ENCODE measurements at places on chromosomes 7 and 10. TPM values are rescaled to one million over a fixed set of nuclear protein-coding genes. Genes with fewer than 3 reads are reported as not detected.

Gene LIPK
- not detected for total RNA-seq

Gene MACROH2A2
- 3.5 TPM for total RNA-seq

Gene CCL26
- total RNA-seq, result 1.9 TPM

GRCh38 chr7:15794801-15795200 lies 108.3 kb upstream of the MEOX2 start:
- DNase-seq, result no peak

DNA sequence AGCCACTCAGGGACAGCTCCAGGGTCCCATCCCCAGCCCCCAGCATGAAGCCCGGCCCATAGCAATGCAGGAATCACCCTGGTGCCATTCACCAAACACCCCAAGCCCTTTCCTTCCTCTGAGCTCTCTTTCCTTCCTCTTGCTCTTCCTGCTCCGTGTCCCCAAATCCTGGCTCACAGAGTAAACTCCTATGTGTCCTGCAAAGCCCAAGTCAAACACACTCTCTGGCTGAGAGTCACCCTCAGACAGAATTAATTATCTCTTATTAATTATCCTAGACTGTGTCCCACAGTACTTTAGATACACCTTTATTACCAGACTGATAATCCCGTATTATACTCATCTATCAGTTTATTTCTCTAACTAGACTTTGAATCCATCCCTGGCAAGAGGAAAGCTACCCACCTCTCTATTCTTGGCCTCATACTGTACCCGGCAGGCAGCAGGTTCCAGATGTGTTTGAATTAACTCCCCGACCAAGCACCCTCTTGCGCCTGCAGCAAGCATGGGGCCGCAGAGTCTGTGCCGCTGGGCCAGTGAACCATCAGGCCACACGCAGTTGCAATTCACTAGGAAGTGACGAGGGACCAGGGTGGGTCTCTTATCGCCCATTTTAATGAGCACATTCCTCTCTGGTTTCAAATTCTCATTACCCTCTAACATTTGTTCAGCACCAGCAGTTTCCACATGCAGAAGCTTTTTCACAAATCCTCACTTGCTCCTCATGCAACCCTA lies 86.7 kb downstream of the PRKAG2 start:
- DNase-seq, result peak; percentile 11

GRCh38 chr7:46152696-46153095 lies 231.6 kb upstream of the IGFBP3 start:
- no peak for DNase-seq

DNA sequence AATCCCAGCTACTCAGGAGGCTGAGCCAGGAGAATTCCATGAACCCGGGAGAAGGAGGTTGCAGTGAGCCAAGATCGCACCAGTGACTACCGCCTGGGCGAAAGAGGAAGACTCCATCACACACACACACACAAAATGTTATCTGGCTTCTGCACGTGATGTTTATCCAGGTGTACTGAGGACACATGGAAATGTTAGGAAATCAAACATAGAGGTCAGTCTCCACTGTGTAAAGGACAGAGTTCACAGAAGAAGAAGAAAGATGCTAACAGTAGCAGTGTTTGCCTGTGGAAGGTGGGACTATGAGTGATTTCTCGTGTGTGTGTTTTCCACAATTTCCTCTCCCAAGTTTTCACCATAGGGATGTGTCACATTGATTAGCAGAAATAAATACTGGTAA lies 256.9 kb downstream of the ELMO1 start:
- no peak for DNase-seq

- DNase-seq, result no peak
Observed at GRCh38 chr7:151066273-151066974, 7.0 kb downstream of the SLC4A2 start.

DNA sequence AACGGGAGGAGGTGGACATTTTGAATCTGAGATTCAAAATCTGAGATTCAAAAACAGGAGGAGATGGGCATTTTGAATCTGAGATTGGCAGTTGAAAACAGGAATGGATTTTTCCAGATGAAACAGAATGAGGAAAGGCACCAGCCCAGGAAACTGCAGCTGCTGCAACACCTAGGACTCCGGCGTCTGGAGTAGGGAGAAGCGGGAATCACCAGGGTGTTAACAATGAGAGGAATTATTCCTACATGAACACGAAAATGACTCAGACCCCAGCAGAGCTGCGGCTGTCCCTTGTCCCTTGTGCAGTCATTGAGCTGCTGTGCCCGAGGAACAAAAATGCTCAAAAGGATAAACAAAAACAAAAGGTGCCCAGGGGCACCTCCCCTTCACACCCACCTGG lies 59.9 kb upstream of the KAT6B start:
- DNase-seq, result no peak

DNA sequence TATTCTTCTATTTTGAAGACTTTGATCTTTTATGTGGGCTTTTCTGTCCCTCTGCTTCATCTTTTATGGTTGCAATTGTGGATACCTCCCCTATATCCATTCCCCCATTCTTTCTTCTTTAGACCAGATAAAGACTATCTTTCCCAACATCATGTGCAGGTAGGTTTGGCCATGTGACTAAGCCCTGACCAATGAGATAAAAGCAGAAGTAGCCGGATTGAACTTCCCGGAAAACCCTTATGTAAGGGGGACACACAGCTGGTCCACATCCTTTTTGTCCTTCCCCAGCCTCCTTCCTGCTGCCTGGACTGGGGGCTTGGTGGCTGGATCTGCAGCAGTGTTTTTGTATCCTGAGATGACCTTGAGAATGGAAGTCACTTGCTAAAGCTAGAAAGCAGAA lies 33.5 kb upstream of the EXOC6 start:
- no peak for DNase-seq

DNA sequence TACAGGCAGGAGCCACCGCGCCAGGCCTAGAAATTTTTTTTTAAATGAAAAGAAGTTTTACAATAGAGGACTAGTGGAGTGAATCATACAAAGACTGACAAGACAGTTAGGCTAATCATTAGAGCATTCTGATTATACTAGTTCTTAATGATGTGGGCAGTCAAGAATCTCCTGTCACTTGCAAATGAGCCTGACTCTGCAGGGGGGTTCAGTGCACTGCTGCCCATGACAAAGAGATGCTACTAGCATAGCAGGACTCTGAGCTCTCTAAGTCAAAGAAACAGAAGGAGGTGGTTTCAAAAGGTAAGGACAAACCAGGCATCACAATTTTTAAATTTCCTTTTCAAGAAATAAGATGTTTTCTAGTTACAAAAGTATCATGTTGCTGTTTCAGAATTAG lies 59.0 kb downstream of the CCDC6 start:
- DNase-seq, result no peak

DNA sequence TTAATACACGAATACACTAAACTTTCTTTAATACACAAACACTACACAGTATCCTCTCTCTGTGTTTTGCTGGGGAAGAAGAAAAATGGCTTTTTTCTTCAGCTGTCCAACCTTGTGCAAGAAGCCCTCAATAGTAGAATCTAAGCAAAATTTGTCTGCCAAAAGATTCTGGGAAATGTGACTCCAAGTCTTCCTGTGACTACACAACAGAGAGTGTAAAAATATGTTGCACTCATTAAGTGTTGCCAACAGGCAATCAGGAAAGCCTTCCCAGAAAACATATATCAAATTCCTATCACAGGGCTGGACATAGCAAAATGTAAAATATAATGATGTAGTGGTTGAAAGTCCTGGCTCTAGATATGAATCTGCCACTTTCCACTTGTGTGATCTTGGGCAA lies 825.1 kb upstream of the ZWINT start:
- no peak for DNase-seq
